Heart right ventricle (tissue), 16 donors: ENCODE measurements at places on chromosomes 1 and 21. TPM values are rescaled to one million over a fixed set of nuclear protein-coding genes. Genes with fewer than 3 reads are reported as not detected.

GRCh38 chr1:58898739-58899586, 115.1 kb upstream of the JUN start:
- peak; percentile 62 for DNase-seq
- no peak overlapping the region for H3K4me3 ChIP-seq
- peaks cover 34% of the 10 kb centered on the region for H3K4me1 ChIP-seq
- H3K27ac ChIP-seq, result peak overlapping the region; percentile 77
- no peaks in the 10 kb centered on the region for H3K27me3 ChIP-seq
- no peaks in the 10 kb centered on the region for H3K36me3 ChIP-seq

DNA sequence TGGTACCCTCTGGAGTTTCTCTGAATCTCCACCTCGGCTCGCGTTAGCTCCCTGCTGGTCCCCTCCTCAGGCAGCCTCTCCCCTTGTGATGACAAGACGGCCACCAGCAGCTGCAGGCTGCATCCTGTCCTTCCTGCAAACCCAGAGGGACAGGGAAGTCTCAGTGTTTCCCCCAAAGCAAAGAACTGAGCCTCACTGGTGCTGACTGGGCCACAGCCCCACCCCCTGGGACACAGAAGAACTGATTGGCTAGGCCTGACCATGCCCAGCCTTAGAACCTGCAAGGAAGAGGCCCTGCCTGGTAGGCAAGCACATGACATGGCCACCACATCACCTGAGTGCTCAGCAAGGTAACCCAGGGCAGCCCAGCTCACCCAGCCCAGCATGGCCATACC, 34.6 kb downstream of the TMEM51 start:
- H3K4me3 ChIP-seq, result no peak overlapping the region
- H3K36me3 ChIP-seq, result no peaks in the 10 kb centered on the region
- peaks cover 13% of the 10 kb centered on the region for H3K4me1 ChIP-seq
- H3K27ac ChIP-seq, result peak overlapping the region; percentile 26

DNA sequence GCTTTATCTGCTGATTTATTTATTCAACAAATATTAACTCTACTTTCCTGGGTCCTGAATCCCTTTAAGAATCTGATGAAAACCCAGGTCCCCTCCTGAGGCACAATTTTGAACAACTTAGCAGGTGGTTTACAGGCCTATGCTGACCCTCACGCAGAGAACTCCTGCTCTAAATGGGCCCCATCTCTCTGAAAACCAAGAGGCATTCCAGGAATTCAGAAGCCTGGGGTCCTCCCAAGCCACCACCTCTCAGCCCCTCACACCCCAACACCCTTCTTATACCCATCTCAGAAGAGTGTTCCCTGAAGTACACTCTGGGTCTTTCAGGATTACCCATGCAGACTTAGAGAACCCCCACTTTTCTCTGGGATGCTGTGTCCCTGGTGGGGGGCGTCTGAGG, 34.5 kb downstream of the LHX4 start:
- H3K27ac ChIP-seq, result no peak overlapping the region
- no peak for DNase-seq
- no peaks in the 10 kb centered on the region for H3K4me1 ChIP-seq
- no peak overlapping the region for H3K4me3 ChIP-seq
- H3K27me3 ChIP-seq, result peaks cover 21% of the 10 kb centered on the region

DNA sequence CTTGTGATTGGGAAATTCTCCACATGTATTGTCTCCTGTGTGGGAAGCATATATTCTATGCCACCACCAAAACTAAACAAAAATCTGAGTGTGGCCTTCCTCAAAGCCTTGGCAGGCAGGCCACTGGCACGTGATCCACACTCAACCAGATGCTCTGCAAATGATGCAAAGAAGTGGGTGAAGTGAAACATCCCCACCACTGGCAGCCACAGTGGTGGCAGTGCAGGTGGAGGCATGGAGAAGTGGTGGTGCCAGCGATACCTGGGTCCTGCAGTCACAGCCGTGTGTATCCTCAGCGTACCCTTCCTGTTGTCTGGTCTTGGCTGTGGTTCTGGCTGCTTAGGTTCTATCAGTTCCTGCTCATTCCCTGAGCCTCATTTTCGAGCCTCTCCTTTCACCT, 65.2 kb downstream of the PLPPR5 start:
- no peaks in the 10 kb centered on the region for H3K4me1 ChIP-seq
- DNase-seq, result no peak
- H3K27ac ChIP-seq, result no peak overlapping the region
- H3K4me3 ChIP-seq, result no peak overlapping the region
- H3K27me3 ChIP-seq, result no peaks in the 10 kb centered on the region

DNA sequence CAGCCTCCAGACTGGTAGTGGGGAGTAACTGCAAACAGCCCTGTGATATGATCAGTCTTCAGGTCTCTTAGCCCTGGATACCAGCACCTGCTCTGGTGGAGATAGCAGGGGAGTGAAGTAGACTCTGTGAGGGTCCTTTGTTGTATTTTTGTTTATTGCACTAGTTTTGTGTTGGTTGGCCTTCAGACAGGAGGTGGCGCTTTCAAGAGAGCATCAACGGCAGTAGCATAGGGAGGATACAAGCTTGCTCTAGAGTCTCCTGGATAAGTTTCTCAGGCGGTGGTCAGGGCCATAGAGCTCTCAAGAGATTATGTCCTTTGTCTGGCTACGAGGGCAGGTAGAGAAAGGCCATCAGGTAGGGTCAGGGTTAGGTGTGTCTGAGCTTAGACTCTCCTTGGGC, 116.4 kb downstream of the USH2A start:
- no peak overlapping the region for H3K4me3 ChIP-seq
- DNase-seq, result no peak
- H3K27ac ChIP-seq, result no peak overlapping the region
- H3K27me3 ChIP-seq, result no peaks in the 10 kb centered on the region
- no peaks in the 10 kb centered on the region for H3K36me3 ChIP-seq

- H3K4me3 ChIP-seq, result no peak overlapping the region
- H3K27ac ChIP-seq, result no peak overlapping the region
- DNase-seq, result no peak
- no peaks in the 10 kb centered on the region for H3K27me3 ChIP-seq
- H3K4me1 ChIP-seq, result no peaks in the 10 kb centered on the region
- H3K36me3 ChIP-seq, result no peaks in the 10 kb centered on the region
These were observed 172.5 kb downstream of the CTH start for GRCh38 chr1:70583522-70583921.

- no peak overlapping the region for H3K4me3 ChIP-seq
- DNase-seq, result no peak
- peak overlapping the region; percentile 57 for H3K27ac ChIP-seq
- peaks cover 44% of the 10 kb centered on the region for H3K4me1 ChIP-seq
These were observed 14.9 kb downstream of the MAP3K7CL start for GRCh38 chr21:29145354-29145782.

DNA sequence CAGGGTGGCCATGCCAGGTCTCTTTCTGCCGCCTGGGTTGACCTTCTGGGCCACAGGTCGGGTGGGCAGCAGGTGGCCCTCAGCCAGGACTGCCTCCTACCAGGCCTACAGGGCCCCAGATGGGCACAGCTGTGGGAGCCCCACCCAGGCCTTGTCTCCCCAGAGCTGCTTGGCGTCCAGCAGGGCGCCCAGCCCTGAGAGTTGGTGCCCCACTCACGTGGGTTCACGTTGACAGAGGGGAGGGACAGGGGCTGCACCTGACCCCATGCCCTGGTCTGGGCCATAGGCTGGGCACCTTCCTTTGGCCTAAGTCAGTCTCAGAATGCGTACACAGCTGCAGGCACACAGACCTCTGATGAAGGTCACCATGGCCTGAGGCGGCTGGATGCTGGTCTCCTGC, 16.7 kb downstream of the PRDM16 start:
- H3K27ac ChIP-seq, result no peak overlapping the region
- peaks cover 25% of the 10 kb centered on the region for H3K4me1 ChIP-seq

The S100A3 gene
- total RNA-seq, result 1.3 TPM

DNA sequence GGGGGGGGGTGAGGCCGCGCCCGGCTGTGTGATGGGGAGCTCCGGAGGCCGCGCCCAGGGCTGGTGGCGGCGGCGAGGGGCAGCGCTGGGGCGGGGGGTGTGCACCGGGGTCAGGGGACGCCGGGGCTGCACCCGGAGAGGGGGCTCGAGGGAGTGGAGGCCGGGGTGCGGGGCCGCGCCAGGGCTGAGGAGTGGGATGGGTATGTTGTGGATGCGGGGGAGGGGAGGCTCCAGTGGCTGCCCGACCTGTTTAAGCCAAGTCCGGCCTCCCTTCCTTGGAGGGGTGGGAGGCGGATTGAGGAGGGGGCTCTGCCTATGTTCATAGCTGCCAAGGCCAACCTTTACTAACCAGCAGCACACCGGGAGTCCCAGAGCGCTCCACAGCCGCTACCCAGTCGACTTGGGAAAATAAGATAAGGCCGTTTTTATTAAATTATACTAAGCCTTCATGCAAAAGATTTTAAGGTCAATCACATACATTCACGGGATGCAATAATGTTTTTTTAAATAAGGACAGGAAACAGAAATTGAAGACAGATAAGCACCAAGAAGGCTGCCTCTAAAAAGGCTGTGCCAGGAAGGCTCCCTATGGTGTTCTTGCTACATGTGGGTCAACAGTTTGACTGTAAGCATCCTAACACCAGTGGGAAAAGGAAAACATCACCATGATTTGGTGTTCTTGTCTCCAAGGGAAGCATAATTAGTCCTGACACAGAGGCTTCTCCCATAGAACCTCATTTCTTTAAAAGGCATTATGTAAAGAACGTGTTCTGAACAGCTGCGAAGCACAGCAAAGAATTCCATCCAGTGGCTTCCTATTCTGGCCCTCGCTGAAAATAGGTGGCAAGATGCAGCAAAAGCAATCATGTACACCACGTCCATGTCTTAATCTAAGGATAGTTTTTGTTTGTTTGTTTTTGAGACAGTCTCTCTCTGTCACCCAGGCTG, 626 bp upstream of the HLCS start:
- H3K27ac ChIP-seq, result no peak overlapping the region
- DNase-seq, result no peak
- H3K36me3 ChIP-seq, result no peaks in the 10 kb centered on the region
- H3K4me3 ChIP-seq, result peak overlapping the region; percentile 80
- peaks cover 7% of the 10 kb centered on the region for H3K4me1 ChIP-seq
- no peaks in the 10 kb centered on the region for H3K27me3 ChIP-seq

The KMO gene
- total RNA-seq, result 1.4 TPM

DNA sequence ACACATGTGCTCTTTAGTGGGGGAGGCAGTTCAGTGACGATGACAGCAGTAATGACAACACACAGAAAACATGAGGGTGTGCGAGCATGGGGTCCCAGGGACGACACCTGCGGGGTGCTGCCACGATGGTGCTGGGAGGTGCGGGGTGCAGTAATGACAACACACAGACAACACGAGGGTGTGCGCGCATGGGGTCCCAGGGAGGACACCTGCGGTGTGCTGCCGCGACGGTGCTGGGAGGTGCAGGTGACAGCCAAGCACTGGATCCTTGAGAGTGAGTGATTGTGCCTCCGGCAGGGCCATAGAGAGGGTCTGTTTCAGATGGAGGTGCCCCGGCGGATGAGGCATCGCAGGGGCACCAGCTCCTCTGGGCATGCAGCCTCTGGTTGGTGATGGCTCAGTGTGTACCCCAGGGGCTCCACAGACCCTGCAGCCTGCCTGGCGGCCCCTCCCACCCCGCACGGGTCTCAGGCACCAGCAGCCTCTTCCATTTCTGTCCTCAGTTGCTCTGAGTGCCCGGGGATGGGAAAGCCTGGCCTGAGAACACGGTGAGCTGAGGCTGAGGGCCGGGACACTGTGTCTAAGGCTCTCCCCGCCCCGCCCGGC, 191.7 kb upstream of the ARHGEF16 start:
- peaks cover 8% of the 10 kb centered on the region for H3K27me3 ChIP-seq
- no peak for DNase-seq
- no peak overlapping the region for H3K27ac ChIP-seq
- H3K4me3 ChIP-seq, result no peak overlapping the region
- no peaks in the 10 kb centered on the region for H3K36me3 ChIP-seq

GRCh38 chr1:2630498-2631135, 2.2 kb downstream of the MMEL1 start:
- no peak overlapping the region for H3K27ac ChIP-seq
- no peak for DNase-seq
- H3K36me3 ChIP-seq, result no peaks in the 10 kb centered on the region
- peaks cover 82% of the 10 kb centered on the region for H3K27me3 ChIP-seq

The IRF2BP2 gene
- total RNA-seq, result 111 TPM

DNA sequence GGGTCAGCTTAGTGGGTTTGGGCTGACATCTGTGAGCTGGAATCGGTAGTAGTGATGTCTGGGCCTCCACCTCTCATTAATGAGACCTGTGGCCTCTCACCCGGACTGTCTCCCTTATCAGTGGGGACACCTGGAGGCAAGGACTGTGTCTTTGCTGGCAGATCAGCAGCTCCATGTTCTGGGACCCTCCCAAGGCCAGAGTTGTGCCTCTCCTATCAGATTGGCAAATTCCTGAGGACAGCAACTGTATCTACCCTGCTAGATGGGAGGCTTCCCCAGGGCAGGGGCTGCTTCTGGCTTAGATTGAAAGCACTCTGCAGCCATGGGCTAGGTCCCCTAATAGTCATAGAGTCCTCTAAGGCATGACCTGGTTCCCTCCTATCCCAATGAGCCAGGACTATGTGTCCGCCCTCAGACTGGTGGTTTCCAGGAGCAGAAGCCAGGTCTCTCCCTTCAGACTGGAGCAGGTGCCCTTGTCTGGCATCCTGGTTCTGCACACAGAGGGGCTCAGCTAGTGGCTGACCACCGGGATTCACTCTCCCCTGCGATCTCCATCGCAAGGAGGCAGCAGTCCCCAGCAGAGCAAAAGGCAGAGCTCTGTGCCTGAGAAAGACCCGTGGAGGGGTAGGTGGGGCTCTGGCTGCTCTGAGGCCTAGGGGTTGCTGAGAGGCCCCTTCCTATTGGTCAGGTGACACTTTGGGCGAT, 5.8 kb downstream of the DRAXIN start:
- no peaks in the 10 kb centered on the region for H3K36me3 ChIP-seq
- H3K4me3 ChIP-seq, result no peak overlapping the region
- H3K27ac ChIP-seq, result no peak overlapping the region

DNA sequence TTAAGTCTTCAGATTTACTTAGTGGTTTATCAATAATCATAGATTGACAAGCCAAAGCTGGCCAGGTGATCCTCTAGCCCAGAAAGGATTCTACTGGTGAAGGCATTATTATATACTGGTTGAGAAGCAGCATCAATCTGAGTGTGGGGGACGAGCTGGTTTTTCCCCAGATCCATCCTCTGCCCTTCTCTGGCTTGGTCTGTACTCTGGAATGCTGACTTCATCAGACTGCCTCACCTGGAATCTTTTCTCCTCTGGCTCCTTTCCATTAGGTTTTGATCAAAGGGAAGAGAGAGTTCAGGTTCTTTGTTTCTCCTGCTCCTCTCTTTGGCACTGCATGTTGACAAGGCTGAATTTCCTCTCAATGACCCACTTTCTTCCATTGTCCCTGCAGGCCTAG, 93.9 kb downstream of the KCTD3 start:
- no peaks in the 10 kb centered on the region for H3K36me3 ChIP-seq
- no peaks in the 10 kb centered on the region for H3K27me3 ChIP-seq
- H3K27ac ChIP-seq, result no peak overlapping the region
- H3K4me3 ChIP-seq, result no peak overlapping the region

The FAM72B gene
- 1.1 TPM for total RNA-seq
